ENCODE measurements at places on chromosomes 12 and 14.

GRCh38 chr12:7444076-7444475 is at the start of gene CD163L1:
CD163L1 (minus strand) TSS chr12:7444153; CDS start chr12:7444127, 26 bp downstream.
- DNase-seq = no peak

GRCh38 chr12:124413401-124413800 is 118.5 kb downstream of the RFLNA start:
- DNase-seq = no peak

DNA sequence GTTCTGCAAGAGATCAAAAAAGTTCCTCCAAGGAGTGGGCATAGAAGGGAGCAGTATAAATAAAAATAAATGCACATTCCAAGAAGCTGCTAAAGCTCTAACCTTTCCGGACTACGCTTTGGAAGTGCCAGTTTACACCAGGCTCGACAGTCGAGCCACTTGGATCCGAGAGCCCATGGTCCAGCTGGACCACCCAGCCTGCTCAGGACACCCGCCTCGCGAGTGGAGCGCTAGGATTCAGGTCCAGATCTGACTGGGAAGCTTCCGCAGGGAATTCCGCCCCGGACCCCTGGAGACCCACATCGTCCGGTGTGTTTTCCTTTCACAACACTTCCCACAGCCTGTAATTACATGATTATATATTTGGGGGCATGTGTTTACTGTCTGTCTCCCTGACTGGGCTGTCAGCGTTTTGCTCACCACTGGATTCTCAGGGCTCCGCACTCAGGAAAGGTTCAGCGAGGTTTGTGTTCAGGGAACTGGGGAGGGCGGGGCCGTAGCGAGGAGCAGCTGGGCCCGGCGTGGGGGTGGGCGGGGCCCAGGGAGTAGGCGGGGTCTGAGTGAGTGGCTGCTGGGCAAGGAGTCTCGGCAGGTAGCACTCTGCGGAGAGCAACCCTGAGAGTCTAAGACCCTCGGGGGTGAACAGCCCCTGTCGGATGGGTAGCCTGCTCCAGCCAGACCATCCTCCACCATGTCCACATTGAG is 52.3 kb upstream of the TMEM263 start:
- peak; percentile 52 for DNase-seq

GRCh38 chr14:95521001-95521400 is 4.6 kb upstream of the SYNE3 start:
- DNase-seq = no peak

- no peak for DNase-seq
These were observed 2.1 kb upstream of the IL23A start for GRCh38 chr12:56336361-56337167.

DNA sequence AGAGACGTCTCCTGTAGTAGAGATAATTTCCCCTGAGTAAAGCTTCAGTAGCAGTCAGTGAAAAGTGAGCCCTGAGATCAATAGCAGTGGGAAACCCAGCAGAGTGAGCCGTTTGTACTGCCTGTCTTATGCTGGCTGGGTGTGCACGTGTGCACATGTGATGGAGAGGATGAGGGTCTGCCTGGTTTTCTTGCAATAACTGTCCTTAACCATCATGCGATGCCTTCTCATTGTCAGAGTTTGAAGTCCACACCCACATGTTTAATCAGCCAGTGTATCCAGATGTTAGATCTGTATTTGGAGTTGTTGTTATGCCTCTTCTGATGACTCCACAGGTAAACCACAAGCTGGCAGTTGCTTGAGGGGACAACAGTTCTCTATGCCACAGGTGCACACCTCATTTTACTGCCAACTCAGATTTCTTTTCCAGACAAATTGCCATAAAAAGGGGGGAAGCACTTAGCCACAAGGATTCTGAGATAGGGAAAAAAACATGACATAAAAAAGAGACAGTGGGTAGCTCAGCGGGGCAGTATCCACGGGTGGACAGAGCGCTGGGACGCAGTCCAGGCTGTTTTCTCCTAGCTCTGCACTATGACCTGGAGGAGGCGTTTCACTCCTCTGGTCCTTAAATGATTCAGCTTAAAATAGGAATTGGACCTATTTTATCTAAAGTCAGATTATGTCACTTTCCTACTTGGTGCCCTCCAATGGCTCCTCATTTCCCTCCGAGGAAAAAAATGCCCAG is 192.3 kb downstream of the ANO6 start:
- DNase-seq = no peak

- DNase-seq = no peak
These were observed 18.2 kb downstream of the RPS6KL1 start for GRCh38 chr14:74904635-74905503.

GRCh38 chr12:22238211-22238610 is 96.3 kb downstream of the ST8SIA1 start:
- no peak for DNase-seq

- no peak for DNase-seq
These were observed 138.4 kb downstream of the GLT1D1 start for GRCh38 chr12:128991716-128992115.

DNA sequence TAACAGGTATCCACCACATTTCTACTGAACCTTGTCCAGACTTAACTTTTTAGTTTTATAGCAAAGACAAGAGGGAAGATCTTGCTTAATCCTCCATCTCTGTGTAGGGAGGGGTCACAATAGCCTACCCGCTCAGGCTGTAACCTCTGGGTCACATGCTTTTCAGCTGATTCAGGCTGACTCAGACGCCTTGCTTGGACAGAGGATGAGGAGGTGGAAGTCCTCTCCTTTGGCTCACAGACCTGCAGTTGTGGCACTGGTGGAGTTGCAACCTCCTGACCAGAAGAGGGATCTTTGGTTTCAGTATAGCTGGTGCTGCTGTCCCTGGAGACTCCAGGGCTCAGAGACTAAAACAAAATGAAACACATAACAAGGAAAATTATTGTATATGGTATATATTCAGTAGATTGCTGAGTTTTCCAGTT is 16.2 kb downstream of the ACIN1 start:
- no peak for DNase-seq

DNA sequence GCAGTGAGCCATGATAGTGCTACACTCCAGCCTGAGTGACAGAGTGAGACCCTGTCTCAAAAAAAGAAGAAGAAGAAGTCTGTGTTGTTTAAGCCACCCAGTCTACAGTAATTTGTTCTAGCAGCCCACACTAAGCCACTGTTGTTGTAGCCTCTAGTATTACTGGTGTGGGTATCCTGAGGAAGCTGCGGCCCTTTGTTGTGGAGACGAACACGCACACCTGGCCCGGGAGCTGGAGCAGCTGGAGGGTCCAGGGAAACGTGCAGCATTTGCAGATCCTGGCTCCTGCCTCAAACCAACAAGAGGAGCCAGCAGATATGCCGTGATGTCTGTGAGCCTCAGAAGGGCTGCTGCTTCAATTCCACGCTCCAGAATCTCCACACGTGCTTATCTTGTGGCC is 65.3 kb downstream of the MAP1LC3B2 start:
- DNase-seq = no peak

GRCh38 chr12:107661830-107662229 is 23.8 kb upstream of the PWP1 start:
- DNase-seq = no peak

DNA sequence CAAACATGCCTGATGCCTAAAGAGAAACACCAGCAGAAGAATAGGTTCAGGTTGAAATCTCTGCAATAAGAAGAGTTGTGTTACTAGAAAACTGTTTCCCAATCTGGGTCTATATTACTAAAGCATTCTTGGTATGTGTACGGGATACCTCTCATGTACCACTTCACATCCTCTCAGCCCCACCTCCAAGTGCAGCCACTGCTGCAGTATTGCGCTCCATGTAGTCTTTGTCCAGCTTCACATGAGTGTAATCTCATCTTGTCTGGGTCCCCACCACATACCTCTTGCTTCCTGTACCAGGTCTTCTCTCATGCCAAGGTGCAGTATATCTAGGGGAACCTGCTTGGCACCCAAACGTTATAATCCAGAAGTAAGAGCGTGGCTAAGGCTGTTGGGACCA is 187.5 kb upstream of the EEA1 start:
- no peak for DNase-seq

GRCh38 chr14:99242816-99243721 is 28.9 kb downstream of the BCL11B start:
- no peak for DNase-seq

- DNase-seq = no peak
These were observed 133.7 kb upstream of the RTL1 start for GRCh38 chr14:101037021-101037817.

DNA sequence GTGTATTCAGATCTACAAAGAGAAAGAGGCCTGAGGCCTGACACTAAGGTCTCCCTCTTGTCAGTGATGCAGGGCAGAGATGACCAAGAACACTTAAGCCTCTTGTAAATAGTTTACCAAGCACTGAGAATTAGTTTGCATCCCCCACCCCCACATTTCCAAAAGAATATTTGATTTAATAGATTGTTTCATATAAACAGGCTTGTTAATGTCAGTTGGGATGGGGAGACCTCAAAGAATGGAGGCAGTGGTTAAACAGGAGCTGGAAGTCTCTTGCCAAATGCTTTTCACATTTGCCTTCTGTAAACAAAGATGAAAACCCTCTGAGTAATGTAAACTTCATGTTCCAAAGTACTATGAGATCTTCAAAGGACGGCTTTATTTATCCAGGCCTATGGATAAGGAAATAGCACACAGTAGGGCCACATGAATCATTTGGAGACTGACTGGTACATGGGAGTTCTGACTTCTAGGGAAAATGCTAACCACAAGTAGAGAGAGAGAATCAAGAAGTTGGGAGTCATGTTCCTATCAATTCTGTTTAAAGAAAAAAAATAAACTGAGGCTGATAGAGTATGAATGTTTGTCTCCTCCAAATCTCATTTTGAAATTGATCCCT is 234.7 kb downstream of the ANO2 start:
- DNase-seq = no peak

DNA sequence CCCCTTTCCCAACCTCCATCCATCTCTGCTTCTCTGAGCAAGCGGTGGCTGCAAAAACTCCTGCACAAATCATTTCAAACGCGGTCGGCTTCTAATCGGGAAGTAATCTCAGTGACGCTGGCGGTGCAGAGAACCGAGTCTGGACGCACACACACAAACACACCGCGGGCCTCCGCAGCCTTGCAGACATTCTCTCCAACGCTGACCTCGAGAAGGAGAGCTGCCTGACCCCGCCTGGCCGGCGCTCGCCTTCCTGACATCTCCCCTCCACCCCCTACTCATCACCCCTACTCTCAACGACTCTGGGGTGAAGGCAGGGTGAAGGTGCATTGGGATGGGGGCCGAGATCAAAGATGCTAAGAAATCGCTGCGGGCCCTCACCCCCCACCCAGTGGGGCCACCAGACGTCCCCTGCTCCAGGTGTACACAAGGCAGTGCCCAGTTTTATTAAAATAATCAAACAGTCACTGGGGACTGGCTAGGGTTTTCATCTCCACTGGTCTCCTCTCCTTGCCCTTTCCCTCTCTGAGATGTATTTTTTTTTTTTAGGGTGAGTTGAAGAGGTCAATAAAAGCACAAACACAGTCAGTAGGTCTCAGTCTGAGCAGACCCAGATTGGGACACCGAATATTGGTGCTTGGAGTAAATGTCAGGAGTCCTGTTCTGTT is 506 bp upstream of the TBX5 start:
- no peak for DNase-seq

DNA sequence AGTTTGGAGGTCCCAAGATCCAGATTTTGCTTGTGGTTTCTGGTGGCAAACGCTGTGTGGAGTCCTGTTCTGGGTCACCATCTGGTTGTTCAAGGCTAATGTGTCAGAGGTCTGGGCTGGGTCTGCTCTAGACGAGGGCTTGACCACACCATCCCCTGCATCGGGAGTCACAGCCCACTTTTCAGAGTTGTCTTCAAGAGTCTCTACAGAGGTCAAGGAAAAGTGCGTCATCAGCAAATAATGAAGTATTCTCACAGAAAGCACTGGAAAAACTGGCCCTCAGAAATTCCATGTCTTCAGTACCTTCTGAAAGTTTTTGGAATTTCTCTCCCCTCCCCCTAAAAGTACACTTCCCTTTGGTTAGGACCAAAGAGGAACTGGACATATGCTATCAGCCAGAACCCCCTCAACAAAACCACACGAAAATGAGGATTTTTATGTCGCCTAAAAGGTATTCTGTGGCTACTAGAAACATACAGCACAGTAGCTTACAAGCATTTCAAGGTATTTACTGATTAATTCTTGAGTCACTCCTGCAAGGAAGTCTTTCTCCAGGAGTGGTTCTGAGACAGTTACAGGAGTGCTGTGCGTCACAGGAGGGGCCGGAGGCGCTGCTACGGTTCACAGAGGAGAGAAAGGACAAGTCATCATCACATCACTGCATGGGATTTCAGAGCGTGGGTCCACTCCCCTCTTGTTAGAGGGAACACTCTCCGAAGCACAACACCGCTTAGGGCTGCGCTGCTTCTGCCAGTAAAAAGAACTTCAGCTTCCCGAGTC is 35.4 kb downstream of the RAD52 start:
- DNase-seq = no peak

DNA sequence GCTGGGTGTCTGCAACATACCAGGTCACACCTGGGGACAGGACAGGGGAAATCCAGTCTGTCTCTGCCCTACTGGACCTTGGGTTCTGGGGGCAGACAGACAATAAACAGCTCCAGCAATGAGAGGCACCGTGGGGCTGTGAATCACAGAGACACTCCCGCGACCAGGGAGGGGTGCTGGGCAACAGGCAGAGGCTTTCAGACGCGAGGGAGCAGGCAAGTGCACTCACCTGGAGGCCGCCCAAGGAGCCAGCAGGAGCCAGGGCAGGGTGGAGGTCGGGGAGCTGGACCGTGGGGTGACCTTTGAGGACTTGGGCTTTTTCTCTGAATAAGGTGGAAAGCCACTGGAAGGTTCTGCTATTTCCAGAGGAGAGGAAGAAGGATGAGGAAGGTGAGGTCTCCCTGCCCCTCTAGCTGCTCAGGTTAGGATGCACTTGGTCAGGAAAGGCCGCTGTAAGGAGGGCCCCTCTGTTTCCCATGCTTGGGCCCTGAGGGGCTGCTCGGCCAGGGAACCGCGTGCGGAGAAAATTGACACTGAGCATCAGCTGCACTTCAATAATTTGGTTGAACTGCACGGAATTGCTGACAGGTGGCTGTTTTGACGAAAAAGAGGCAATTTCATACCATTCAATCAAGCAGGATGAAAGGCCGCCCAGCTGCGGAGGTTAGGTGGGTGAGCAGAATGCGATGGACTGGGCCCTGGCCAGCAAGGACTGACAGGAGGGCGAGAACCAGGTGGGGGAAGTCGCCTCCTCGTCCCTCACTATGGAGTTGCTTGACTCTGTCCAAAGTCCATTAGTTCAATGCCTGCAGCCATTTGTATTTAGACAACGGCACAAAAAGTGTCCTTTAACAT is 42.2 kb downstream of the JAG2 start:
- no peak for DNase-seq

- no peak for DNase-seq
These were observed 27.3 kb downstream of the VPS37B start for GRCh38 chr12:122868471-122869177.

- no peak for DNase-seq
These were observed 11.7 kb upstream of the RAD51AP1 start for GRCh38 chr12:4526923-4527546.

GRCh38 chr14:84584511-84584910 is 945.4 kb upstream of the FLRT2 start:
- no peak for DNase-seq

GRCh38 chr12:101356794-101357193 is 50.8 kb downstream of the ARL1 start:
- DNase-seq = no peak

DNA sequence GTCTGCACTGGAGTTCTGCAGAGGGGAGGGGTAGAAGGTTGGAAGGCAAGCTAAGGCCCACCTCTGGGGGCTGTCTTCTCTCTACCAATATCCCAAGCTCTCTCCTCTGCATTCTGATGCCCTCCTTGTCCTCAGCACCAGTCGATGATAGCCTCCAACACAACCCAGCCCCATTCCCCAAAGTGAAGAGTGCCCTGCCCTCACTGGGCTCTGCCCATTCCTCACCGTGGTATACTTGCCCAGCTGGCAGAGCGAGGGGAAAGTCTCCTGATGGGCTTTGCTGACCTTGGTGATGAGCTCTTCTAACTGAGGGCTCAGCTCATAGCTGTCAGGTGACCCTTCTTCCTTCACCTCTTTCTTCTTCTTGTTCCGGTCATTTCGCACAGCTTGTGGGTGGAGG is 7.2 kb upstream of the ITGB7 start:
- DNase-seq = no peak
